Activated CD4-positive, alpha-beta T cell treated with anti-CD3 and anti-CD28 coated beads, Interleukin-2, amount 50 U/mL, for 24 hours (primary cell): ENCODE measurements at places on chromosomes 3 and 15.

DNA sequence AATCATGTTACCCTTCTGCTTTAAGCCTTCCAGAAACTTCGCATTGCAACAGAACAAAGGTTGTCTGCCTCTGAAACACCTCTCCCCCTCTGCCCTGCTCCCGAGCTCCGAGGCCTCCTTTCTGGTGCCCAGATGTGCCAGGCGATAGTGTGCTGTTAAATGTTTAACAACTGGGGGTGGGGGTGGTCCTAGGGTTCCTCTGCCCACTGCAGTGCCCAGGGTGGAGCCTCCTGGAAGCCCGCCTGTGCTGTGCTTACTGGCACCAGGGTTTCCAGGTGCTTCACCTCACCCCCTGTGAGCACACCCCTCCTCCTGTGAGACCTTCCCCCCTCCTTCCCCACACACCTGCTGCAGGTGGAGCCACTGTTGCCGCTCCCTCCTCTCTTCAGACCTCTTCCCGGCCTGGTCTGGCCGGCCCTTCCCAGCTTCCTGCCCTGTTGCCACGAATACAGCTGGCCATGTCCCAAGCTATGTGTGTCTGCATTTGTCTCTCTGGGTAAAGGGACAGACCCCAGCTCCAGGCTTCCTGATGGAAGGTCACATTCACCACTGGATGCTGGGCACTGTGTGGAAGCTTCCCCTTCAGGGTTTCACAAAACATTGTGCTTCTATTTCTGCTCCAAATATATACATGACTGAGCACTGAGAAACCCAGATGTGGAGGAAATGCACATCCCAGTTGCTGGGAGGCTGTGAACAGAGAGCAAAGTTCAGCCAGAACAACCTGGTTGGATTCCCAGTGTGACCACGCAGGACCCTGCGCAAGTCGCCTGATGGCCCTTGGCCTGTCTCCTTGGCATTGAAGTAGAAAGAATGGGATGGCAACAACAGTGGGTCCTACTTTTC is 37.2 kb downstream of the MGLL start:
- no peak for DNase-seq

DNA sequence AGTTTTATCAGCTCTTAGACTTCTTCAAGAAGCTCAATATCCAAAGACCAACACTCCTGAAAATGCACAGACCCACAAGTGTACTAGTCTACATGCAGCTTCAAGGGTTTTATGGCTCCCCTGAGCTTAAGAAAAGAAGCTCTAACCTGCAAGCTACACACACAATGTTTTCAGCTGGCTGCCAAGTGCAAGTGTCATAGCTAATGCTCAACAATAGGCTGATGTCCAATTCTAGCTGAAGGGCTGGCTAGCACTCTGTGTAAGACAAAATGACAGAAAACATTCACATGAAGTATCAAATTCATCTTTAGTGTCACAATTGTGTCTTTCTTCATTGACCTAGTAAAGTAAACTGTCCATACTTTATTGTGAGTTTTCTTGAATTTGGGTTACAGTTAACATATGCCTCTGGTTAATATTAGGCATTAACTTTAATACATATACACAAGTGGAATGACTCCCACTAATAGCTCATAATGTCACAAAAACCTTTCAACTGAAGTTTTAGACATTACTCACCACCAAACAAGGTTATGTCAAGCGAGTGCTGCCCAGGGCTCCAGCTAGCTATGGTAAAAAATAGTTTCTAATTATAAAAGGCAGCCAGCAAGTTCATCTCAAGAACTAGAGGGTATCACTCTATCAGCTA is 15.1 kb downstream of the ABI3BP start:
- DNase-seq, result no peak

- no peak for DNase-seq
Observed at GRCh38 chr3:41041462-41041861, 157.8 kb upstream of the CTNNB1 start.

GRCh38 chr3:40829876-40830275 is 305.1 kb downstream of the ZNF621 start:
- DNase-seq, result no peak

GRCh38 chr3:127711021-127711695 is 38.4 kb downstream of the ABTB1 start:
- DNase-seq, result no peak

- DNase-seq, result peak; percentile 55
Observed at GRCh38 chr3:195895861-195896360, 12.4 kb downstream of the TNK2 start.

DNA sequence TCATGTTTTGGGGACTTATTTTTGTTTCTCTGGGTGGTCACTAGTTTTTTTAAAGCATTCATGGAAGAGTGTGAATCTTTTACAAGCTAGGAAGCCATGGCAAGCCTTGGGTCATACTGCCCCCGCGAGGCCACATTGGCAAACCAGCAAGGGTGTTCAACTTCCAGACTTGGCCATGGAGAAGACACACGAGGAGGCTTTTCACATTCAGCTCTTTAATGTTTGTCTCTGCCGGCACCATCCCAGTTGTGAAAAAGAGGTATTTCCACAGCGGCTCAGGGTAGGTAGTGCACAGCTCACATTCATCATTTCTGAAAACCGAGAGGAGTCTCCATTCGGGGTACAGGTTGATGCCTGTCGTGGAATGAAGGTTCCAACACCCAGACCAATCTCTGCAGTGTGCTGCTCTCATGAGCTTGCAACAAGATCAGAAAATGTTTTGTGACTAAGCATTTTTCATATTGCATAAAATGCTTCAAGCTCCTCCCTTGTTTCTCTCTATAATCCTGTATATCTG is 7.7 kb downstream of the CCR5 start:
- peak; percentile 33 for DNase-seq

GRCh38 chr15:73777741-73778140 is 24.6 kb upstream of the INSYN1 start:
- DNase-seq, result no peak

DNA sequence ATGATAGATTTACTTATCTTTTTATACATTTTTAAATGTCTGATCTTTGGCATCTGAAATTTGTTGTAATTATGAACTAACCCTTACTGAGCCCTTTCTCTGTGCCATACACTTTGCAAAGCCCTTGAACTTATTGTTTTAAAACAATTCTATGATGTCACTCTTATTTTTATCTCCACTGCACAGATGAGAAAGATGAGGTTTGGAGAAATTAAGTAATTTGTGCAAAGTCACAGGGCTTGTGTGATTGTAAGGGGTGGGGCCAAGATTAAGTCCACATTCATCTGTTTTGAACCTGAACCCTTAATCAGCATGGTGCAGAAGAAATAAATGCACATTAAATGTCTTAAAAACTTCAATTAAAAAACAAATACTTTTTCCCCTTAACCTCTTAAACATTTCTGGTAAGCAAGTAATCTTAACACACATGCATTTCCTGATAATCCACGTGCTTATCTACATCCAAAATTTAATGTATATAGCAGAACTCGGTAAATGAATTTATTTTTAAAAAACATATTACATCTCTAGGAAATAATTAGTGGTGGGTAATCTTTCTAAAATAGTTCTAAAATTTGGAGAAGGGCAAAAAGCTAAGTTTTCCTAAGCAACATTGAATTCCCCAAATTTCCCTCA is 189.8 kb upstream of the TBC1D5 start:
- DNase-seq, result no peak

DNA sequence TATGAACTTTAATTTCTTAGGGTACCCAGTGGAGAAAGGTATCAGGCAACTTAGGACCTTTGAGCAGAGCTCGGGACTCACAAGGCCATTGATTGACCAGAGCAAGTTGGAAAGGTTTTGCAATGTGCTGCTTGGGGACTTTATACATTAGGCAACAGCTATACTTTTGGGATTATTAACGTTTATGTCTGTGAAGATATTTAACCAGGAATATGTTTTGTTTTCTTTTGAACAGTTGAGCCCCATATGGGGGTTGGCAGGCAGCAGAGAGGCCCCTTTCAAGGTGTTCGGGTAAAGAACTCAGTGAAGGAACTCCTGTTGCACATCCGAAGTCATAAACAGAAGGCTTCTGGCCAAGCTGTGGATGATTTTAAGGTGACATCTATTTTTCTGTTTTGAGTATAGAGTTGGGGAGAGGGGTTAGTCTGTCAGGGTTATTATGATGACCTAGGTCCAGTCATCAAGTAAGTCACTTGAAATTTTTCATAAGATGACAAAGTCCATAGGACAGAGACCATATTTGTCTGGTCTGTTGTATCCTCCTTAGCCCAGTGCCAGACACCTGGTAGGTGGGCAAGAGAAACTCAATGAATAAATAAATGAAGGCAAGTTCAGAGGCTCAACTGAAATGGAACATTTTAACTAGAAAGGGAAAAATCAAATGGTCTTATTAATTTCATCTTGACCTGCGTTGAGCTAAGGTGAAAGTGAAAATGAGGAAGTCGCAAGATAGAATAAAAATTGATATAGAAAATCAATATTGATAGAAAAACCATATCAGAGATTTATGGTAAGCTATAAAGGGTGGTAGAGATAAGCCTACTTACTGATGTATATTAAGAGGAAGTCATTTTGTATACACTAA is 2.8 kb downstream of the NFKBIZ start:
- DNase-seq, result no peak

DNA sequence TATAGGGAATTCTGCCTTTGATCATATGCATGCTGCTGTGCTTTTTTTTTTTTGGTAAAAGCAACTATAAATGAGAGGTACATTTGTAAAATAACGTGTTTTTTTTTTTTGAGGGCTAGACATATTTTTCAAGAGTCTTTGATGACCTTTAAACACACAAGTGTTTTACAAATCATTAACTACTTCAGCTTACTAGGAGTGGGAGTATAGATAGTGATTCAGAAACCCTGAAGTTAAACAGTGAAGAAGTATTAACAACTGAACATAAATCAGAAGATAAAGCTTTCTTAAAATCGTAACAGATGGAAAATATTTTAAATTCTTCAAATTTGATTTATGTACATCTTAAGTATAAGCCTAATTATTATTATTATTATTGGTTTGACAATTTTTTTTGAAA is 2.9 kb upstream of the GMNC start:
- no peak for DNase-seq

GRCh38 chr15:100928632-100929280 is 9.6 kb downstream of the LRRK1 start:
- DNase-seq, result no peak

- no peak for DNase-seq
Observed at GRCh38 chr3:184832044-184832443, 20.1 kb downstream of the VPS8 start.

DNA sequence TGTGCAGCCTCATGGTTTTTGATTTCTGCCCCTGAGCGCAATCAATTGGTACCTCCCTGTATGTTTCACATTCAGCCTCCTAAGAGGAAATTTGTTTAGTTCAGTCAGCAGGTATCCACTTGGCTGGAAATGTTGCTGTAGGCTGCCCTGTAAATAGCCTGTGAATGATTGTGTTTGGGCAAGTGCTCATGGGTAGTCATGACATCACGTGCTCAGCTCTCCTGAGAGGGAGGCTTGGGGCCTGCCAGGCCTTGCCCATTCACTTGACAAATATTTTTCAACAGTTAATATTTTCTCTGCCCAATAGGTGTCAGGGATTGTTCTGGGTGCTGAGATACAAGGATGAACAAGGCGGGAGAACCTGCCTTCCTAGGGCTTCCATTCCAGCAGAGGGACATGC is 13.3 kb downstream of the HRH1 start:
- DNase-seq, result no peak

DNA sequence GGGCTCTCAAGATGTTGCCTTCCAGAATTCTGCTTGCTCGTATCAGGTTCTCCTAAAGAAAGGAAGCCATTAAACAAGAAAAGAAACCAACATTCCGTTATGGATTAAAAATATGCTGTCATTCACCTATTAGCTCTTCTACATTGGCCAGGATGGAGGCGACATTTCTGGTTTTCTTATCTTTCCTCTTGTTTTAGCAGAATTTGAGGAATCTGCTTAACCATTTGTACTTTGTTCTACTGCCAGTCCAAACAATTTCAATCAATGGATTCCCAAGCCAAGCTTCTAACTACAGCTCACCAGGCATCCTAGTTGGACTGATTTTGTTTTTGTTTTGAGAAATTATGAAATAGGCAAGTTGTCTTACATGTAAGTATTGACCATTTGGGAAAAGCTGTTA is 164.6 kb upstream of the TSC22D2 start:
- no peak for DNase-seq

DNA sequence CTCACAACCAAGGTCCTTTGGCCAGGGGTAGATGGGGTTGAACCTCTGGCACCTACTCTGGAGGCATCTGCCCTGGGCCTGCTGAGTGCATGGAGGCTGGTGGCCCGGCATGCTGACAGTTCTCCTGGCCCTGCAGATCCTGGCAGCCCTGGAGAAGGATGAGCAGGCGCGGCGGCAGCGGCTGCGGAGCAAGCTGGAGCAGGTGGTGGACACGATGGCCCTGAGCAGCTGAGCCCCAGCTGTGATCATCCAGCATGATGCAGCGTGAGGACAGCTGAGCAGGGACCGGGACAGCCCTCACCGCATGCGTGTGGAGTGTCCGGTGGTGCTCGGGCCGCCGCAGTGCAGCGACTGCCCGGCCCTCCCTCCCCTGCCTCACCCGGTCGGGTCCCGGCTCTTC is 50.9 kb downstream of the PLXNA1 start:
- no peak for DNase-seq

DNA sequence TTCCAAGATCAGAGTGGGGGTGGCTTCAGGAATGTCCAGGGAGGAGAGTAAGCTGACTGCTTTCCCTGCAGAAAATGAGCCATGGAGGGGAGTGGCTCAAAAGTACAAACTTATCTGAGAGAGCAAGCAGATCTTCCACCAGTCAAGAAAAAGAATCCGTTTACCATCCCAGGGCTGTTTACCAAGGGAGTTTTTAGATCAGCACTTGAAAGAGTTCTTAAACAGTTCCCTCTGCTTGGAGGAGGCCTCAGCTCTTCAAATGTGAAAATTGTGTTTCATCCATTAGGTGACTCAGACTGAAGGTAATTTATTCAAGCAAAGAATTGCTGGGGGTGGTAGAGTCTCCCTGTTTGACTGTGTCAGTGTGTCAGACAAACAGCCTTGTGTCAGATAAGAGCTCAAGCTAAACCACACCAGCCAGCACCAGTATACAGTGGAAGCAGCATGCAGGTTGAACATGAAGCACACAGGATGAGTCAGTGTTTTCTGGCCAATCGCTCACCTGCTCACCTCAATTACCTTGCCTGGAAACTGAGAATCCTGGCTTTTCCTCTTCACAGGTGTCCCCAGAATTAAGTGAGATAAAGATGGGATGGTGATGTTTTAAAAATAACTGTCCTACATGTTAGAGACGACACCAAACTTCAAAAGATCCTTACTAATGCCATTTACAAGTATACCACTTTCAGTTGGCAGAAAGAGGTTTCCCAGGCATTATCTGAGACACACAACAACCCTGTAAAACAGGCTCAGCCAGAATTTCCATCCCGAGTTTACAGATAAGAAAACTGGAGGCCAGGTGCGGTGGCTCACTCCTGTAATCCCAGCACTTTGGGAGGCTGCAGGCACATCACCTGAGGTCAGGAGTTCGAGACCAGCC is 21.7 kb downstream of the SH3BP5 start:
- DNase-seq, result peak; percentile 74

GRCh38 chr3:10706740-10707399 is 109.2 kb upstream of the SLC6A11 start:
- no peak for DNase-seq
